ENCODE measurements at places on chromosomes 4 and X.

- DNase-seq, result no peak
Observed at GRCh38 chr4:723751-724530, 18.3 kb downstream of the PCGF3 start.

- DNase-seq, result no peak
Observed at GRCh38 chrX:122092978-122093377, 1045.6 kb downstream of the GLUD2 start.

GRCh38 chr4:18636001-18636585, 614.5 kb upstream of the LCORL start:
- no peak for DNase-seq

GRCh38 chrX:71998836-71999509, 88.3 kb downstream of the NHSL2 start:
- DNase-seq, result peak; percentile 31

DNA sequence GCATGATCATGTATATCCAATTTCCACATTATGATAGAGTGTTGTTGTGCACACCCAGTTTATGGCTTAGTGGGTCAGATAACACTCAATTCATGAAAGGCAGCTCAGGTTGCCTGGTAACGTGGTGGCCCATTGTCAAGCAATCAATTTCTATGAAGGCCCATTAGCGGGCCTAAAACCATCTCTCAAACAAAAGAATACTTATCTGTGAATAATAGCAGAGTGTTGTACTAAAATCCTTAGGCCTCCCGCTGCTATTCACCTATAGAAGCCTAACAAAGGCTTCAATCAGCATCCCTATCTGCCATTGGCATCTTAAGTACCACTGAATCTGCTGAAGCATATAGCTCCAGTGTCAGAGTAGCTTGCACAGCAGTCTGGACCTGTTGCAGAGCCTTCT, 849.6 kb upstream of the POU3F4 start:
- DNase-seq, result no peak

DNA sequence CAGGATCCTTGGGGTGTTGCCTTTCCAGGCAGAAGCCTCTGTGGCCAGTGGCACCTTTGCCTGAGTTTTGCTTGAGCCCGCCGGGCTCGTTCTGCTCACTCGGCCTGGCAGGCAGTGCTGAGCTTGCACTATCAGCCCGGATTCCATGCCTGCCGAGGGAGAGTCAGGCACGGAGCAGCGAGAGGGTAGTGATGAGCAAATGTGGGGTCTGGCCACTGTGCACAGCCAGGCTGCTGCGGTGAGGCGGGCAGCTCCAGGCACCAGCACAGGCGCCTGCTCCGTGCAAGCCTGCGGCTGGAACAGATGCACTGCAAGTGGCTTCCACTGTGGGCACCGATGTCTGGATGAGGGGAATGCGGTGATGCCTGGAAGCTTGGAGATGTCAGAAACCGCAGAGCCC, 619.2 kb downstream of the RAPGEF2 start:
- no peak for DNase-seq

All from cardiac muscle cell (in vitro differentiated cells and primary cell).